ENCODE measurements at places on chromosomes 5 and 9.

DNA sequence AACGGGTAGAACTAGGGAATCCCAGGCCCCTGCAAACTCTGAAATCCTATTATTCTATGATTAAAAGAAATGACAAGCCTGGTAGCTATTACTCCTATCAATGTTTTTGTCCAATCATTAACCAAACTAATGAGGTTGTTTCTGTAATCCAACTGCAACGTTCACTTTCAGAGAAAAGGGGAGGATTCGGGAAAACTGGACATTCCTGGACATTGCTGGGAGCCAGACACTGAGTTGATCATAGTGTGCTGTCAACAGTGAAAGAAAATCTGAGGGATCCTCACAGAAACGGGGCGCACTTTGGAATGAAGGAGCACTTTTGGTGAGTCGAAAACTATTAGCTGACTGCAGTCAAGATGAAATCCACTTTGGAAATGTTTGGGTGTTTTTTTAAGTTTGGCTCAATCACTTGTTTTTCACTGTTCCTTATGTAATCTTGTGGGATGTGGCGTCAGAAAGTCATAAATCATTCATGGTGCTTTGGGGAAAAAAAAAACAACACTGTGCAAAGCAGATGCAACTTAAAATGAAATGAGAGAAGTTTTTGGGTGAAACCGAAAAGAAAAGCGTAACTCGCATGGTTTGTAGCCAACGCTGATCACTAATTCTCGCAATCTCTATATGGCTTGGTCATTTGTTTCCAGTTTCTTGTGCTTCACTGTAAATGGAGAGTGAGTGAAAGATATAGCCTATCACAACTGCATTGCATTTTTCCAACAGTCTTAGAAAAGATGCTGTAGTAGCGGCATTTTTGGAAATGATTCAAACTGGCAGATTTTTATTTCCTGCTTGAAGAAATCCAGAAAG is 51.2 kb upstream of the ADRA1B start:
- no peak for DNase-seq

- DNase-seq: no peak
These were observed 42.8 kb upstream of the PSD2 start for GRCh38 chr5:139752506-139753473.

- no peak for DNase-seq
These were observed 47.8 kb downstream of the ANXA2R start for GRCh38 chr5:42992088-42992879.

- peak; percentile 67 for DNase-seq
These were observed 7.5 kb upstream of the ERAP2 start for GRCh38 chr5:96868603-96869371.

DNA sequence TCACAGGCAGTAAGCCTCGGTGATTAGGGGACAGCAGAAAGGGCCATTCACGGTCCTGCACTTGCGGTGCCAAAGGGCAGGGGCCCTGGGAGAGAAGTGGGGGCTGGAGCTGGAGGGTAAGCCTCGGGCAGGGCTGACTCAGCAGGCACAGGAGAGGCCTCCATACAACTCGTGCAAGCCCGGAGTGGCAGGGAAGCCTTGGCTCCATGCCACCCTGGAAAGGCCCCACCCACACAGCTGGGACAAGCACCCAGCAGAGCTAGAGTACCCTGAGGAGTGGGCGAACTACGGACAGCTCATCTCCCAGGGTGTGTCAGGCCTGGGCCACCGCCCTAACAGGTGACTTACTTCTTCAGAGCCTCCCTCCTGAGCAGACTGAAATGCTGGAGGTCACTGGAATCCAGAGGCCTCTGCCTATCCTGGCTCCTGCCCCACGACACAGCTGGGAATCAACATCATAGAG is 5.6 kb upstream of the CAMK2A start:
- peak; percentile 73 for DNase-seq

GRCh38 chr5:160649304-160649703 is 202.7 kb downstream of the ATP10B start:
- no peak for DNase-seq

GRCh38 chr9:112764344-112764743 is 13.8 kb downstream of the SNX30 start:
- DNase-seq: no peak

- DNase-seq: no peak
These were observed 256.0 kb downstream of the PAPPA start for GRCh38 chr9:116409638-116410037.

GRCh38 chr9:21070171-21070571 is 7.6 kb downstream of the IFNB1 start:
- peak; percentile 87 for DNase-seq

DNA sequence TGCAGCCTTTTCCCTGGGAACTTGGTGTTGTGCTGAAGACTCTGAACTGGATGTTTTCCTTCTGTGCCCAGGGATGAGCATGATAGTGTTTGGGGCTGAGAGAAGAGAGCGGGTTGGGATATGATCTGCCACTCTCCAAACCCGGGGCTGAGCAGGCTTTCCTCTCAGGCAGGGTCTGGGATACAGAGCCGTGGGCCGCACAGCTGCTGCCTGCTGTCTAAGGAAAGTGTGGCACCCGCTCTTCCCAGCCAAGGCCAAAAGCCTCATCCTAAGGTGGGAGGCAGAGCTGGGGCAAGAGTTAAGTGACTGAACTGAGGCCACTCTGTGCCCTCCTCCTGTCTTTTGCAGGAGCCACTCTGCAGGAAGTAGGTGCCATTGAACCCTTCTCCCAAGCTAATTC is 83.6 kb upstream of the PITX1 start:
- no peak for DNase-seq

- no peak for DNase-seq
These were observed 2.7 kb downstream of the RPL37 start for GRCh38 chr5:40832345-40832744.

- no peak for DNase-seq
These were observed 402.3 kb downstream of the DEPDC1B start for GRCh38 chr5:60297658-60298057.

- DNase-seq: no peak
These were observed 1.2 kb downstream of the TIFAB start for GRCh38 chr5:135450952-135451351.

- no peak for DNase-seq
These were observed 2.0 kb upstream of the MEF2C start for GRCh38 chr5:88885002-88885401.

GRCh38 chr5:35741971-35742370 is 114.7 kb upstream of the IL7R start:
- no peak for DNase-seq

- DNase-seq: no peak
These were observed 74.5 kb upstream of the MAP1B start for GRCh38 chr5:72032788-72033187.

GRCh38 chr9:116209414-116210116 is 56.0 kb downstream of the PAPPA start:
- DNase-seq: no peak

DNA sequence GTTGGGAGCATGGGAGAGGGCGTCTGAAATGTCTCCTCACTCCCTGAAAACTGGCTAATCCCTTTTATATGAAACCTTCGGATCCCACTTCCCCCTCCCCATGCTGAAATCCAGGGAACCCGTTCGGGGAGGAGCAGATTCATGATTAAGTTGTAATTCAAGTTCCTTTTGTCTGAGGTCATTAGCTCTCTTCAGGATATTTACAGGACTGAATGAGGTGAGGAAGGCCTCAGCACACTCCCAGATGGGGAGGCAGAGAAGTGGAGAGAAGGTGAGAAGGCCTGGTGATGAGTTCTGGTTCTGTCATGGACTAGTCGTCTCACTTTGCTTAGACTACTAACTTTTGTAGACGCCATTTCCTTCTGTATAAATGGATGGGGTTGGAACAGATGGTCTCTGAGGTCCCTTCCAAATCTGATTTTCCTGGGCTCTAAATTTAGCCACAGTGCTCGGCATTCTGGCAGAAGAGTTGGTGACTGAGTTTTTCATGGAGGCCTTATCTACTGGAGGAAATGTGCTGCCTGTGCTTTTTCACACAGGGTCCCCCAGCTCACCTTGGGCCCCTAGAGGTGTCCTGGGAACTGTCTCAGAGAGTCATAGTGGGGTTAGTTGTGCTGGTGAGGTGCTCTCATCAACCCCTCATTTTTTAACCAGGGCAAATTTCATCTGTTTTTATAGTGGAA is 62.3 kb downstream of the PRDM6 start:
- DNase-seq: no peak

DNA sequence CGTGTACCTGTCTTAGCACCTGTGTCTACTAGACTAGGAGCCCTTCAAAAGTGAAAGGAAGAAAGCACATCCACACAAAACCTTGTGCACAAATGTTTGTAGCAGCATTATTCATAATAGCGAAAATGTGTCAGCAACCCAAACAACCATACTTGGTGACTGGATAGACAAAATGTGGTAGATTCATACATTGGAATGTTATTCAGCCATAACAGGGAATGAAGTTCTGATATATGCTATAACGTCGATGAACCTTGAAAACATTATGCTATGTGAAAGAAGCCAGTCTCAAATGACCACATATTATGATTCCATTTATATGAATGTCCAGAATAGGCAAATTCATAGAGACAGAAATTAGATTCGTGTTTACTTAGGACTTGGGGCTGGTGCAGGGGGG is 57.8 kb upstream of the LARP1 start:
- DNase-seq: no peak

- DNase-seq: peak; percentile 56
These were observed 383.6 kb downstream of the CCDC171 start for GRCh38 chr9:15936306-15936921.

DNA sequence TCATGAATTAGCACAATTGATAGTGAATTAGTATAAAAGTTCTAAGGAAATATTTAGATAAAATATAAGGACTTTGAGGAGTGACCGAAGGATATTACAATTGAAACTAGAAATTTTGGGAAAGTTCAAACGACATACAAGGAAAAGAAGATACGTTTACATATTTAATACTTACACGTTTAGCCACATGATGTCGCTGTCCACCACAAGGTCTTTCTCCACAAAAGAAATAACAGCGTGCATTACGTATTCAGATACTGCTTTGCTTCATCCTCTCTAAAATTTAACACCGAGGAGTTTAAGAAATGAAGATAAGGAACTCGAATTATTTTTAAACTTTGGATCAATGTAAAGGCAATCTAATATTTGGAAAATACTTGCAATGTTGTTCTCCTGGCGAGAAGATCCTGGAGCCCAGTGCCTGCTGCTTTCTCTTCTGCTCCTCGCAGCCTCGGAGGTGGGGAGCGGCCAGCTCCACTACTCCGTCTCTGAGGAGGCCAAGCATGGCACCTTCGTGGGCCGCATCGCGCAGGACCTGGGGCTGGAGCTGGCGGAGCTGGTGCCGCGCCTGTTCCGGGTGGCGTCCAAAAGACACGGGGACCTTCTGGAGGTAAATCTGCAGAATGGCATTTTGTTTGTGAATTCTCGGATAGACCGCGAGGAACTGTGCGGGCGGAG is at the start of gene PCDHA3:
TSS of gene PCDHA3 (plus strand) at position 242 of the 678 bp plus-strand sequence.
- DNase-seq: peak; percentile 15

DNA sequence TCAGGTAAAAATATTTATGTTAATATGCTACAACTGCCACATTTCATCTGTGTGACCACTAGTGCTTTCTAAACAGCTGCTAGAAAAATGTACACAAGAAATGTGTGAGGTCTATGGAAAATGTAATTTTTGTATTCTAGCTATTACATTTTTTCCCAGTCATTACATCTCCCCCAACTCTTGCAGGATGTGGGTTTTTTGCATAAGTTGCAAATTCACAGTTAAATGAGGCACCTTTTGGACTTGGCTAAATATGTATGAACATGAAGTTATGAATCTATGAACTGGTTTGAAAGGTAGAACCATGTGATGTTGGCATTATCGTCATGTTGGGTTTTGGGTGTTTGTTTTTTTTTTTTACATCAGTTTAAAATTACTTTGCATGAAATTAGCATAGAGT is 590.4 kb upstream of the WWC1 start:
- DNase-seq: no peak

GRCh38 chr5:110346893-110347358 is 379.5 kb downstream of the TMEM232 start:
- DNase-seq: no peak

GRCh38 chr5:173050791-173051190 is 5.4 kb upstream of the CREBRF start:
- DNase-seq: no peak

DNA sequence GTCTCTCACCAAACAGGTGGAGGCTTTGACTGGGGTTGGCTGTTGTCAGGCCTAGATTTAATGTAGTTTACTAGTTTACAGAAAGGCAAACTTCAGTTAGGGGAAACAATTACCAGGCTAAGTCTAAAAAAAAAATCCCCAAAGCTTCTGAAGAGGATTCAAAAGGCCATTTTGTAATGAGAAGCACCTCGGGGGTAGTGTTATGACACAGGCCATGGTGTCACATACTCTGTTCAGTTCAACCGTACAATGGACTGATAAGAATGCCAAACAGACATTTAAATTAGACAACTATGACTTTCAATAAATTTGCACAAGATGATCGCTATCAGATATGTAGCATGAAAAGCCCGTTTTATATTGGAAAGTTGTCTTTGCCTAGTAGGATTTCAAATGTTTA is 120.1 kb upstream of the PCA3 start:
- no peak for DNase-seq

- DNase-seq: peak; percentile 85
These were observed 103.2 kb downstream of the RGS3 start for GRCh38 chr9:113566712-113567071.

DNA sequence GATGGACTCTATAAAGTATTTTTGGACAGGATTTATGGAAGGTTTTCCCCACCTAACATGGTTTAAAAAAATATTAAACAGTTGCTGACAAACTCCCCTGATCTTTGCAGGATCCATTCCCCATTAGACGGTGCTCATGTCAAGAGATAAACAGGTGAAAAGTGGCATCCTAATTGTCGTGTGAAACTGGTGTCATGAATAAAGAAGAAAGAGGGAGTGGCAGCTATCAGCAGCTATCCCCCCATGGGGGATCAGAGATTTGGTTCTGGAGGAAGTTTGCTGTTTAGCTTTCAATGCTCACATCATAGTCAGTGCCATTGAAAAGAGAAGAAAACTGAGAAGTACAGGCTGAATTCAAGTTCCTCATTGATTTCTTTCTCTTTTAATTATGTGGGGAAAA is 329.3 kb upstream of the BRINP1 start:
- no peak for DNase-seq

- DNase-seq: no peak
These were observed 468.1 kb upstream of the ACTBL2 start for GRCh38 chr5:57950616-57951228.

- DNase-seq: no peak
These were observed 39.7 kb upstream of the COL15A1 start for GRCh38 chr9:98903961-98904411.

DNA sequence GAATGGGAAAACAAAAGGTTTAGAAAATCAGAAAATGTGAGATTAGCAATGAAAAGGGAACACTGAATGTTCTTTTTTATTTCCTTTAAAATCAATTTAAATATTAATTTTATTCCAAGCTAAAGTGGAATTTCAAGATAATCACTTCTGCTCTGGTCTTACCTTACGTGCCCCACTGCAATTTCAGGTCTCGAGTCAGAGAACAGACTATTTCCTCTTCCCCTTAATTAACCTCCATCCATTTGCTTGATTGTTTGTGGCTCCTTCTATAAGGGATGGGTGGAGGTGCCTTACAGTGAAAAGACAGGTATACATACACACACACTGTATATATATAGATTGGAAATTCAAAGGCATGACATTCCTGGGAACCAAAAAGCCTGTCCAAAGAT is 137.1 kb downstream of the SUSD1 start:
- DNase-seq: no peak

- DNase-seq: peak; percentile 75
These were observed 73.6 kb upstream of the ZNF622 start for GRCh38 chr5:16539169-16539666.

GRCh38 chr5:53831496-53831895 is 271.1 kb downstream of the NDUFS4 start:
- no peak for DNase-seq
